ENCODE measurements at places on chromosomes 1 and 21.
A peak's percentile ranks its signal among the peaks of the same experiment; 100 is the strongest.

- peak; percentile 75 for DNase-seq
Measured at GRCh38 chr21:43318841-43319781, 107.8 kb downstream of the SIK1 start.

DNA sequence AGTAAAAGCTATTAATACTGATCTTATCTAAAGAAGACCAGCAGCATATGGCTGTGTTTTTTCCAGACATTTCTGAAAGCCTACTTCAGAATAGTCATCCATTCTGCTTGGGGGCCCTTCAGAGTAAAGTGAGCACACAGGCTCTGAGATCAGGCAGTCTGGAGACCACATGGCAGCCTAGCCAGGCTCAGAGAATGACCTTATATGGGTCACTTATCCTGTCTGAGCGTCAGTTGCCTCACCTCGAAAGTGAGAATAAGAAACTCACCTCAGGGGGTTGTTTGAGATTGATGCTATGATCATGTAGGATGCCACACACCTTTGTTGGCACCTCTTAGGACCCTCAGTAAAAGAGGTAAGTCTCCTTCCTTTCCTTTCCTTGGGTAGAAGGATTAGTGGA lies 270.4 kb downstream of the GRIK1 start:
- no peak for DNase-seq

DNA sequence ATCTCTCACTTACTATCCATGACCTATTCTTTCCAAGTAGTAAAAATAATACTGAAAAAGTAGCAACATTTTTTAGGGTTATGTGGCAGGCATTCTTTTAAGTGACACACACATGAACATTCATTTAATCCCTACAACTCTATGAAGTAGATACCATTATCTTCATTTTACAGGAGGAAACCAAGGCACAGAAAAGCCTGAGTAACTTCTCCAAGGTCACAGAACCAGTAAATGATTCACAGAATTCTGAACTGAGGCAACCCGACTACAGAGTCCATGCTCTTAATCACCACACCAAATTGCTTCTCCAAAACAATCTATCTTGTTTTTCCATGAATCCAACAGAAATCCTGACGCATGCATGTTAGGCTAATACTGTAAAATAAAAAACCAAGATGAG lies 17.5 kb downstream of the FUBP1 start:
- no peak for DNase-seq

GRCh38 chr1:145990249-145990855 lies 6.0 kb downstream of the TXNIP start:
- no peak for DNase-seq

- no peak for DNase-seq
Measured at GRCh38 chr1:57707631-57708030, 283.8 kb upstream of the DAB1 start.

DNA sequence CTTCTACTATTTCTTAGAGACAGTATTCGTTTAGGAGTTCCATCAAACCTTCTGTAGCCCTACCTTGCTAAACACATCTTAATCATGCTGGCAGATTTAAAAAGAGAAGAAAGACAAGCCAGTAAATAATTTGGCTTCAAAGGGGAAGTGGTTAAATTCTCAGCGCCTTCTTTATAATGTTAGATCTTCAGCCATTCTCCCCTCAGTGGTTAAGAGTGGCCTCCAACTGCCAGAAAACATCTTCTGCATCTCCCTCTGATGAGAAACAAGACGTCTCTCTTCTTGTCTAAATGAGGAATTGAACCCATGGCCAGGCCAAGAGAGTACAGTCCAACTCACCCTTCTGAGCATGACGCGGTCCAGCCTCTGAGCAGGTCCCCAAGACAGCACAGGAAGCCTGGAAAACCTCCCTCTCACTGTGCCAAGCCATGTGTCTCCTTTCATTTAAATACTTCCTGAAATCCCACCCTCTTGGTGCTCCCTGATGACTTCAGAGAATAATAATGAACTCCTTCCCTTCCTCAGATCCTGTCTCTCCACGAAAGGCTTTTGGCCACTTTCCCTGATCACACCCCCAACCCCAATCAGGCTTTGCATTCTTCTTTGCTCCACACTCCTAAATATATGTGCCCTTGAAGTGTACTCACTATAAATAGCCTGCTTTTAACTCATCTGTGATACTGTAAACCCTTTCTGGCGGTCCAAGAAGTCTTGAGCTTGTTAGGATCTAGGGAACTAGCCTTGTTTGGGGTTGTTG lies 16.4 kb upstream of the LRRC52 start:
- no peak for DNase-seq

All from cardiac fibroblast (primary cell).